Fibroblast of villous mesenchyme (primary cell): ENCODE measurements at places on chromosomes 12 and 14. TPM values are rescaled to one million over a fixed set of nuclear protein-coding genes. Genes with fewer than 3 reads are reported as not detected.

DNA sequence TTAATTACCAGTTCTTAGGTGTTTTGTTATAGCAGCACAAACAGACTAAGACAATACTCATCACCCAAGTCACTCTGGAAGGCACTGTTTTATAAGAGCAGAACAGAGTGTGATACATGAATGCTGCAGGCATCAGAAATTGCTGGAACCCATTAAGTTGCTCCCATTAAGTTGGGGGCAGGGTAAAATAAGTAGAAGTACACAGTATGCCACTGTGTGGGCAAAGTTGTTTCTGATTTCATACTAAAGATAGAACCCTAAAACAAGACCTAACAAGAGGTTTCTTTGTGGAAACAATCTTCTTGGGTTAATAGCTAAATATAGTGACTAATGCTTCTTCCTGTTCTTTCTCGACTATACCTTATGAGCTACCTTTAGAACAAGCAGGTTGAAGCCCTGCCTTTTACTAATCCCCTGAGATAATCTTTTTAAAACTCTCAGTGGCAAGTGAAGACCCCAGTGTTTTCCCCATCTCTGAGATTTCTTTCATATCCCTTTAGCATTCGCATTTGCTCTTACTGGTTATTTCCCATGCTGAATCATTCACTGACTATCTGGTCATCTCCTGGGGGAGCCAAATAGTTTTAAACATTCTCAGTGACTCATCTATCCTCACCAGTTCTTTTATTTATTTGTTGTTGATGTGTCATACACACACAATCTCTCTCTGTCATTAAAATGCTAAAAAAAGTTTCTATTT, 52.3 kb downstream of the SOCS2 start:
- peak; percentile 96 for DNase-seq

DNA sequence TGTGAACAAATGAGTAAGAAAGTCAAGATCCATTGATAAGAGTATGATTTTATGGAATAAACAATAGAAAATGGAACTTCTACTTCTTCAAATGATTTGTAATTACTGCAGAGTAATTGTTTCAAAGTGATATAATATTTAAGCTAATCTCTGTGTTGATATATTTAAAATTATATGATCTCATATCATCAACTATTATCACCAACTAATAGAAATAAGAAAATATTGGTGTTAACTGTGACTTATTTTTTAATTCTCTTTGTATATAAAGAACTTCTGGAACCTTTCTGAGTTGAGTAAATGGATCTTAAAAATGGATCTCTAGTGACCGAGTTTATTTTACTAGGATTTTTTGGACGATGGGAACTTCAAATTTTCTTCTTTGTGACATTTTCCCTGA, at the start of gene OR4L1:
TSS of gene OR4L1 (plus strand) at position 301 of the 400 bp plus-strand sequence. CDS start at position 301, 0 bp downstream.
- no peak for DNase-seq

GRCh38 chr12:41250748-41251147, 62.6 kb downstream of the PDZRN4 start:
- DNase-seq, result peak; percentile 1

DNA sequence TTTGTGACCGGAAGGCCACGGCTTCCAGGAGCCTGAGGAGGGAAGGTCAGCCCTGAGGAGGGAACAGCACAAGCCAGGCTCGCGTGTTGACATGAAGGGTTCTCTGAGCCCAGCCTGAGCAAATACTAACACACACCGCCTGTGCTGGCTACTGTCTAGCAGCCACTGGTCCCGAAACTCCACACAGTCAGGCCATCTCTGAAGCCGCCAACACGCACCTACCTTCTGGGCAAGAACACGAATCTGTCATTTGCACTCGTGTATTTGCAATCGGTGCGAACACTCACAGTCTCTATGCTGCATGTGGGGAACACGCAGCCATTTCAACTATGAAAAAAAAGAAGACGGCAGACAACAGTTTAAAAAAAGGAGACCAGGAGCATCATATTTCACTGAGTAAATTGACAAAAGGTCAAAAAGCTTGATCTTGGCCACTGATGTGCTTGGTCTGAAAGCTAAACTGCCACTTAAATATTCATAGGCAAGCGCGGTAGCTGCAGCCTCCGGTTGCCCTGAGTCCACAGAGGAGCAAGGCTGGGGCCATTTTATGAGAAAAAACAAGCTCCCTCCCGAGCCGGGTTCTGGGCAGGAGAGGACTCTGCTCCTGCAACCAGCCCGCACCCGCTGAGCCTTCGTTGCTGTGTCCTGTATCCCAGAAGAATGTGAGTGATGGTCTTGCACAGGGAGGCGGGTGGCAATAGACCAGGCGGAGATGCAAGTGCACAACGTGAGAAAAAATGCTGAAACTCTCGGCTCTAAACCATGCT, 57.8 kb downstream of the RIMBP2 start:
- DNase-seq, result no peak

DNA sequence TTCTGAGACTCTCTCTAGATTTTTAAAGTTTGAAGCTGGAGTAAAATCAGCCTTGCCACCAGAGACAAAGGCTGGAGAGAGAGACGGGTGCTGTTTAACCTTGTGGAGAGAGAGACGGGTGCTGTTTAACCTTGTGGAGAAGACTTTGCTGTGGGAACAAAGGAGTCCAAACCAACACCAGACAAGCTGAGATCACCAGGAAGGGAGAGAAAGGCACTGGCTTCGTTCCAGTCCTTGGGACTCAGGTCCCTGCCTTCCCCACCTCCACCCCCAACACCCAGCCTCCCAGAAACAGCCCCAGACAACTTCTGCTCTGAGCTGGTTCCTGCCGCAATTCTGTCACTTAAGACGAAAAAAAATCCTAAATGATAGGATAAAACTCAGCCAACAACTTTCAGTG, 1389.3 kb downstream of the AACS start:
- DNase-seq, result no peak

- no peak for DNase-seq
Observed at GRCh38 chr14:63912286-63912685, 59.5 kb downstream of the SYNE2 start.

The PCNX1 gene
- total RNA-seq, result 54.1 and 69.5 TPM in 2 replicates
